ENCODE measurements at places on chromosomes 6 and 20. TPM values are rescaled to one million over a fixed set of nuclear protein-coding genes. Genes with fewer than 3 reads are reported as not detected.

BPI gene
- 0.07 TPM for polyA plus RNA-seq

GRCh38 chr6:37285861-37286311 lies 27.9 kb upstream of the TMEM217 start:
- no peak for DNase-seq

GABBR1 gene
- polyA plus RNA-seq, result 37.5 TPM

DNA sequence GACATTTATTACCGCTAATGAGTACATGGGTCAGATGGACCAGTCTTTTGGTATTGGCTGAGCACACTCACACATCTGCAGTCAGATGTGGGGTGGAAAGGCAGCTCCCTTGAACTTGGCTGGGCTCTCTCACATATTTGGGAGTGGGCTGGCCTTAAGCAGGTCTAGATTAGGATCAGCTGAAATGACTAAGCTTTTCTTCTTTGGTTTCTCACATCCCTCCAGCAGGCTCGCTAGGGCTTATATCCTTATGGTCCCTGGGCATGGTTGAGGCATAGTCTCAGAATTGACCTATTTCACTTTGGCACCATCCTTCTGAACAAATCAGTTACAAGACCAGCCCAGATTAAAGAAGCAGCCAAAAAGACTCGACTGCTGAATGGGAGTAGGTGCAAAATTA lies 14.4 kb upstream of the PLCB1 start:
- DNase-seq, result no peak

- DNase-seq, result peak; percentile 52
These were observed 84.6 kb downstream of the PDE7B start for GRCh38 chr6:135935941-135936601.

GRCh38 chr20:39874049-39874893 lies 814.8 kb downstream of the MAFB start:
- peak; percentile 91 for DNase-seq

HLA-DOB gene
- 0.20 TPM for polyA plus RNA-seq

DNA sequence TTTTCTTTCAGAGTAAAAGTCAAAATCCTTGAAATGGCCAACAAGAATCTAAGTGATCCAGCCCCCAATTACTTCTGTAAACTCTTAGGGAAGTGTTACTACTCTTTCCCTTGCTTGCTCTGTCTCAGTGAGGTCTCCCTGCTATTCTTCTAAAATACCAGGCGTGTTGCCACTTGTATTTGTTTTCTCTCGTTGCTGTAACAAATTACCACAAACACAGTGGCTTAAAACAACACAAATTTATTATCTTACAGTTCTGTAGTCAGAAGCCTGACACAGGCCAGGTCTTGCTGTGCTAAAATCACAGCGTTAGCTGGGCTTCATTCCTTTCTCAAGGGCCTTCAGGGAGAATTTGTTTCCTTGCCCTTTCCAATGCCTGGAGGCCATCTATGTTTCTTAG lies 59.9 kb downstream of the HECA start:
- no peak for DNase-seq

GRCh38 chr6:119676961-119677360 lies 327.4 kb upstream of the MAN1A1 start:
- no peak for DNase-seq

CBLN4 gene
- polyA plus RNA-seq, result not detected

- DNase-seq, result peak; percentile 46
These were observed 67.1 kb upstream of the ADGRF4 start for GRCh38 chr6:47631269-47631772.

GRCh38 chr6:24391756-24392405 lies 10.9 kb upstream of the MRS2 start:
- no peak for DNase-seq

AIF1 gene
- polyA plus RNA-seq, result 14.7 TPM

ADGRB3 gene
- polyA plus RNA-seq, result 0.88 TPM

DNA sequence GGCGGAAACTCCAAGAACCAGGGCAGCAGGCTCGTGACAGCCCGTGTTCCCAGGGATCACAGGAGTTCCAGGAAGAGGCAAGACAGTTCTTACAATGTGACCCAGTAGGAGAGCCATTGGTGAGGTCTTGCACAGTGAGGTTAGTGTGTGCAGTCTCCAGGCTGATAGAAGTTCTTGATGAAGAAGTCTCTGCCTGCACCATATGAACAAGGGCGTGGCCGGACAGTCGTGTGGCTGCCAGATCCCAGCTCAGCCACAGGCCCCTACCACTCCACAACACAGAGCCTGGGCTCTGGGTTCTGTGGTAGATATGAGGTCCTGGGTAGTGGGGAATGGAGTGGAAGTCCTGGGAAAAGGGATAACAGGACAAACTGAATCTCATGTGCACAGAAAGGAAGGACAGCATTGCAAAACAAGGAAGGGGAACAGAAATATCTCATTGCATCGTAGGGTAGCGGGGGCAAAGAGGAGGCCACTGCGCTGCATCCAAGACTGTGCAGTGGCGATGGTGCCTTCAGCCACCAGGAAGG lies 65.2 kb downstream of the STX11 start:
- DNase-seq, result peak; percentile 74

DNA sequence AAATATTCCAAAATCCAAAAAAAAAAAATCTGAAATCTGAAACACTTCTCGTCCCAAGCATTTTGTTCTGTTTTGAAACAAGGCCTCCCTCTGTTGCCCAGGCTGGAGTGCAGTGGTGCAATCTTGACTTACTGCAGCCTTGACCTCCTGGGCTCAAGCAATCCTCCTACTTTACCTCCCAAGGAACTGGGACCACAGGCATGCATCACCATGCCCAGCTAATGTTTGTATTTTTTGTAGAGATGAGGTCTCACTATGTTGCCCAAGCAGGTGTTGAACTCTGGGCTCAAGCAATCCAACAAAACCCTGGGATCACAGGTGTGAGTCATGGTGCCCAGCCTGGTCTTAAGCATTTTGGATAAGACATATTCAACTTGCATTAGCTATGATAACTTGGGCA lies 13.6 kb downstream of the SESN1 start:
- DNase-seq, result no peak

HTR1E gene
- polyA plus RNA-seq, result not detected

Measured in right cardiac atrium (tissue), 5 donors.